Stimulated activated CD4-positive, alpha-beta T cell treated with anti-CD3 and anti-CD28 coated beads, Interleukin-1b, Interleukin-23, amount 100 ng/mL, for 1 hour (primary cell): ENCODE measurements at places on chromosomes 13 and 19.

DNA sequence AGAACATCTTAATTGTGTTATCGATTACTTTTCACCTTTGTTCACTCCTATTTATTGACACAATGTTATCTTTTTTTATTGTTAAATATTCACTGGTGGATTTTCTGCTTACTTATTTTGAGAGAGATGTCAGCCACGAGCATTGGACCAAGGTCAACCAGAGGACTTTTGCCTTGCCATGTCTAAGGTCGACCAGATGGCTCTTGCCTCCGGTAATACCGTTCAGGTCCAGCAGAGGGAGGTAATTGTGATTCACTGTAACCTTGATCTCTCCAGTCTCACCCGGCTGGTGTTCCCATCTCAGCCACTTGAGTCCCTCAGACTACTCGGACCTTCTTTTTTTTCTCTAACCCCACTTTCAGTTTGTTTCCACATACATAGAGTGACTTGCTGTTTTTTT is 1438.1 kb downstream of the UQCRFS1 start:
- no peak for DNase-seq

DNA sequence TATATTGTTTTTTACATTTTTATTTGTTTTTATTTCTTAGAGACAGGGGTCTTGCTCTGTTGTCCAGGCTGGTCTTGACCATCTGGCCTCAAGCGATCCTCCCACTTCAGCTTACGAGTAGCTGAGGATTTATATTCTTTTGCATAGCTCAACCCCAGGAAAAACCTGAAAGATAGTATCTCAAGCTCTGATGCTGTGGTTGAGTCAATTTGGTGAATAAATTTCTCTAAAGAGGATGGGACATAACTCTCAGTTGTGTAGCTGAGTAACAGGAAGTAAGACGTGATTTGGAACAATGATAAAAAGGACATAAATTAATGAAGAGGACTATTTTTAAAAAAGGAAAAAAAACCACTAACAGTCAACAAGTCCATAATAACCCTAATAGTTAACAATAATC is 79.8 kb upstream of the TNFSF11 start:
- no peak for DNase-seq

DNA sequence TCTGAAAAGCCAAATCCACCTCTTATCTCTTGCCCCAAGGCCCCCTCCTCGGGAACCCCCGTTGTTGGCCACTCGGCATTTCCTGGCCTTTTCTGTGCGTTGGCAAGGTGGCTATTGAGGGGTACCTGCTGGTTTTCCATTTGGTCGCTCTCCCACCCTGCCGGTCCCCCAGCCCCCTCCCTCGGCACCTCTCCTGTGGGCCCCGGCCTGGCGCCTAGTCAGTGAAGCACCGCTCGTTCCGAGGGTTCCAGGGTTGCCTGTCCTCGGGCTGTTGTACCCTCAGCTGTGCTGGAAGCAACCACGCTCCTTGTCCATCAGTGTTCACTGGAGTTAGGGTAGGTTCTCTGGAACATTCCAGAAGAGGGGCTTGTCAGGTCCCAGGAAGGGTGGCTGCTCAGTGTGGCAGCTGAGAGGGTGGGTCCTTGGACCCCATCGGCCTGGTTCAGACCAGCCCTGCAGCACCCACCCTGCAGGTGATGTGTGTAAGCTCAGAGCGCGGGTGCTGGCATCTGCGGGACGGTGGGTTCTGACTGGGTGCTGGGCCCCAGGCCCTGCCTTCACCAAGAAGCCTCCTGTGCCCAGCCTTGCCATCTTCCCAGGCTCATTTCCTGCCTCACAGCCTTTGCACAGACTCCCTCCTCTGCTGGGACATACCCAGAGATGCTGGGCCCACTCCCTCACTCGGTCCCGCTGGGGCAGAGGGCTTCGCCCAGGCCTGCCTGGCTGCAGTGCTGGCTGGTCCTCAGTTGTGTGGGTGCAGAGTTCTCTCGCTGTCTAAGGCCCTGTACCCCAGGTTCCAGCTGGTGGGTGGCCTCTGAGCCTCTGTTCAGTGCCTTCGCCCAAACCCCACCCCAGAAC is 21.3 kb downstream of the NKPD1 start:
- DNase-seq: no peak

- DNase-seq: no peak
These were observed 886 bp downstream of the MFSD12 start for GRCh38 chr19:3556423-3556977.

DNA sequence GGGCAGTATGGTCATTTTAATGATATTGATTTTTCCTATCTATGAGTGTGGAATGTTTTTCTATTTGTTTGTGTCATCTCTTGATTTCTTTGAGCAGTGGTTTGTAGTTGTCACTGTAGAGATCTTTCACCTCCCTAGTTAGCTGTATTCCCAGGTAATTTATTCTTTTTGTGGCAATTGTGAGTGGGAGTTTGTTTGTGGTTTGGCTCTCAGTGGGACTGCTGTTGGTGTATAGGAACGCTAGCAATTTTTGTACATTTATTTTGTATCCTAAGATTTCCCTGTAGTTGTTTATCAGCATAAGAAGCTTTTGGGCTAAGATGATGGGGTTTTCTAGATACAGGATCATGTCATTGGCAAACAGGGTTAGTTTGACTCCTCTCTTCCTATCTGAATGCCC is 28.9 kb downstream of the NBEA start:
- DNase-seq: no peak

- DNase-seq: no peak
These were observed 1.3 kb downstream of the PALM start for GRCh38 chr19:709965-710571.

DNA sequence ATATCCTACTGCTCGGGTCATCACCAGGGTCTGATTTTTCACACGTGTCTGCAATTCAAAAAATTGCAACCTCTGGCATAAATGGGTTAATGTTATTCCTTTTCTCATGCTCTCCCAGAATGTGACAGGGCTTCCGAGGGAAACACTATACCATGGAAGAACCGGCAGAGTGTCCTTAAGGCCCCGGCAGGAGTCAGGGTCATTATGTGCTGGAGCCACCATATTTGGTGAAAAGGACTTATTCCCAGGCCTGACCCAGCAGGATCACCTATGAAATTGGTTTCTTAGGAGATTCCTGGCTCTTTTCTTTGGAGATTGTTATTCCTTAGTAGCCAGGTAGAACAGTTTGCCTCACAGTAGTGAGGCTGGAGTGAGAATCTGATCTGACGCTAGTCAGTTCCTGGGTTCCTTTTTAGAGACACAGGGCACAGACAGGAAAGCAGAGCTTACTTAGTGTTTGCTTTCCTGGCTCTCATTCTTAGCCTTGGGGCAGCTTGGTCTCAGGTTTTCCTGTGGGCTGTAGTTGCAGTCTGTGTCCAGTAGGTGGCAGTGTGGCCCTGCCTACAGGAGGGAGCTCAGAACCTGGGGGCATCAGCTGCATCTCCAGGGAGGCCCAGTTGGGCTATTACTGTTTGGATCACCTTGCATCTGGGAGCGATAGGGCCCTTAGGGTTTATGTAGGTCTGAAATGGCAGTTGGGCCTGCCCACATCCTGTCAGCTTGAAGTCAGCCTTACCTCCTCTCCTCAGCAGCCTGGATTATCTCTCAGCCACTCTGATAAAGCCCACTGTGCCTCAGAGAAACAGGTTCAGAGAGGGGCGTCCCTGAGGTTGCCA is 12.4 kb downstream of the SNRNP70 start:
- peak; percentile 31 for DNase-seq

GRCh38 chr13:42849200-42849599 is 67.8 kb downstream of the FAM216B start:
- DNase-seq: no peak

DNA sequence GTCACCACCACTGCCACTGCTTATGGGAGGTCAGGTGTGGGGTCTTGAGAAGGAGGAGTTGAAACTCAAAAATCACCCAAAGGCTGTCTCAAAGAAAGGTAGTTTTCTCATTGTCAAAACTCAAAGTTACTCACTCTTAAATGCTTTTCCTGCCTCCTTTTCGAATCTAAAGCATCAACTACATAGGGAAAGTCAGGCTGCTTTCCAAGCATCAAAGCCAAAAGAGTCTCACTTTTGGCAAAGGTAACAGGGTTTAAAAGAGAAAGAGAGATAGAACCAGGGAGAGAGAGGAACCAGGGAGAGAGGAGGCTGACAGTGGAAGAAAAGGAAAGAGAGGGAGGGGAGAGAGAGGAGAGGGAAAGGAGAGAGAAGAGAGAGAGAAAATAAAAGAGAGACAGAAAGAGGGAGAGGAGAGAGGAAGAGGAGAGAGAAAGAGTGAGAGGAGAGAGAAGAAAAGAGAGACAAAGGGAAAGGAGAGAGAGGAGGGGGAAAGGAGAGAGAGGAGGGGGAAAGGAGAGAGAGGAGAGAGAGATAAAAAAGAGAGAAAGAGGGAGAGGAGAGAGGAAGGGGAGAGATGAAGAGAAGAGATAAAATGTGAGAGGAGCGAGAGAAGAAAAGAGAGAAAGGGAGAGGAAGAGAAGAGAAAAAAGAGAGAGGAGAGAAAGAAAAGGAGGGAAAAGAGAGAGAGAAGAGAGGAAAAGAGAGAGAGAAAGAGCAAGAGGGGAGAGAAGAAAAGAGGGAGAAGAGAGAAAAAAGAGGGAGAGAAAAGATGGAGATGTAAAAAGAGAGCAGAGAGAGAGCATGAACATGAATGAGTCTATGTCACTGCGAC is 262.0 kb upstream of the TSHZ3 start:
- DNase-seq: no peak

GRCh38 chr13:21849323-21849722 is 178.4 kb downstream of the FGF9 start:
- DNase-seq: no peak

DNA sequence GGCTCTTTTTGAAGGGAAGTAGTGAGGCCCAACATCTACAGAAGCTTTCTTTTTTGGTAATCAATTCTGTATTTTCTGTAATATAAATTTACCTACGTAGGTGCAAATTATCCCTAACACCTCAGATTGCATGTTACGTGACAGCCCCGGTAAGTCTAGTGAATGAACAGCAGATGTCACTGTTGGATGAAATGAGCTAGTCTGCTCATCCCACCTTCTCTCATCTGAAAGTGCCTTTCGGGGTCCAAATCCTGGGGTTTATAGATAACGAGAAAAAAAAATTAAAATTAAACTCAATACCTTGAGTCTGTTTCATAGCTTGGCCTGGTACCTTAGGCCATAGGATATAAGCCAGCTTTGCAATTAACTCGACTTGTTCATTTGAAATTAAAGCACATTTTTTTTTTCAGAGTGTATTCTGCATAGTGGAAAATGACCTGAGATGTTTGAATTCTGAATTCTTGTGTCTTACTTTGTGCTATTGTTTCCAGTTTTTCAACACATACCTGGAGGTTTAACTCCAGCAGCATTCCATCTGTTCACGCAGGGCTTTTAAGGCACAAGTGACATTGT is 548.2 kb downstream of the GPC5 start:
- DNase-seq: no peak

- peak; percentile 9 for DNase-seq
These were observed 16.1 kb upstream of the USP29 start for GRCh38 chr19:57103573-57104277.

GRCh38 chr19:2425622-2426581 is 1.5 kb downstream of the TIMM13 start:
- no peak for DNase-seq

DNA sequence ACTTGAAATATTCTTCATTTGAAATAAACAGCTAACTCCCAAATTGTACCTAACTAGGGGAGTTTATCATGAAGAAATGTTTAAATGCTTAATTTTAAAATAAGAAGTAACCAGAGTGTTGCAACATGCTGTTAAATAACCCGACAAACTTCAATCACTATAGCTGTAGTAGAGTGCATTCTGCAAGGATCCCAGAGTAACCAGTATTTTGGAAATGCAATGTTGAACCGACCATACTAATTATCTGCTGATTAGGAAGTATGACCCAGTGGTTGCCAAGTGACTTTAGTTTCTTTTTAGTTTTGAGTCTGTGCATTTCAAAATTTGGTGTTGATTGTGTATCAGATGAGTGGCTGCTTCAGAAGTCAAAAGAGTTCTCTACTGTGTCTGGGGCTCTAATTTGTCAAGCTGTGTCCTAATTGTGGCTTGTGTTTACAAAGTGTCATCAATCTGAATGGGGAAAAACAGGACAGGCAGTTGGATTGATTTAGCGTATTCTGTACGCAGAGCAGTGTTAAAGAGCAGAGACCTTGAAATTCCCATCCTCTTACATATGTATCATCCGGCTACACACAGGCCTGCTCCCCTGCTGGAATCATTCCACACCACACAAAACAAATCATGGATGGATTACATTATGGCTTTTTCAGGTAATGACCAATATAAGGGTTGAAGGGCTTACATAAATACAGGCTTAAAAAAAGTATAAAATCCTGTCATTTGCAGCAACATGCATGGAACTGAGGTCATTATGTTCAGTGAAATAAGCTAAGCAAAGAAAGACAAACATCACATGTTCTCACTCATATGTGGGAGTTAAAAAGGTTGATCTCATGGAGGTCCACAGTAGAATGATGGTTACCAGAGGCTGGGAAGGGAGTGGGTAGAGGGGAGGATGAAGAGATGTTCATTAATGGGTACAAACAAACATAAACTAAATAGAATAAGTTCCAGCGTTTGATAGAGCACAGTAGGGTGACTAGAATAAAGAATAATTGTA is 351.5 kb downstream of the KLF12 start:
- DNase-seq: no peak

DNA sequence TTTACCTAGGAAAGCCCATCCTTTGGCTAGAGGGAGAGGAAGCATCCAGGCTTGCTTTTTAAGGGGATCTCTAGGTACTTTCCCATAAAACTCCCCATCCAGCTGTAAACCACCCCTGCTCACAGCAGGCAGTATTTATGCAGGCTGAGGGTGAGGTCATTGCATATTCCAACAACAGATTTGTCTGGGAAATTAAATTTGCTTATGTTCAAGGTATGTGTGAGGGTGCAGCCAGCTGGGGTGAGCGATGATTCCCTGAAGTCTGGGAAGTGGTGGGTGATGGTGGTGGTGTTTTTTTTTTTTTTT is 96.3 kb upstream of the C1QTNF9B start:
- DNase-seq: no peak

- DNase-seq: no peak
These were observed 2.0 kb downstream of the LRCH1 start for GRCh38 chr13:46554951-46555350.

GRCh38 chr13:104847922-104848321 is 1687.5 kb downstream of the EFNB2 start:
- no peak for DNase-seq

GRCh38 chr13:70430256-70430655 is 322.0 kb upstream of the KLHL1 start:
- no peak for DNase-seq

- no peak for DNase-seq
These were observed 4.0 kb downstream of the IZUMO4 start for GRCh38 chr19:2100719-2101061.

GRCh38 chr13:99246100-99246499 is 12.1 kb downstream of the GPR18 start:
- no peak for DNase-seq

GRCh38 chr19:42148266-42148665 is 16.0 kb upstream of the POU2F2 start:
- DNase-seq: no peak

DNA sequence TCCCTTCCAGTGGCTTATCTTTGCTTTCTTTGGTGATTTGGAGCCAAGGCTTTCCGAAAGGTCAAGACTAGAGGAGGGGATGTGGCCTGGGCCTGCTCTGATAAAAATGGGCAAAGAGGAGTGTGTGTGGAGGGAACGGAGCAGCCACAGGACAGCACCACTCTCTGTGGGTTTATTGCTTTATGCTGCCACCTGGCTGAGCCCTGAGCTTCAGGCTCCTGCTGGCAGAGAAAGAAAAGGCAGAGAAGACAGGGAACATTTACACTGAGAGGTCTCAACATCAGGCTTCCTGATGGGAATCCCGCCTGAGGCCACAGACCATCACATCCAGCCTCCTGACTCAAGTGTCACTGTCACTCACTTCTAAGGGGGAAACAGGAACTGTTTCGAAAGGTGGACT is 9.2 kb upstream of the GSX1 start:
- DNase-seq: no peak

- DNase-seq: no peak
These were observed 944.0 kb upstream of the MIR17HG start for GRCh38 chr13:90403330-90404082.
